ENCODE measurements at places on chromosomes 13 and 19.

- no peak for DNase-seq
These were observed 7.2 kb upstream of the RASL11A start for GRCh38 chr13:27263438-27263837.

GRCh38 chr13:23912469-23912868, 15.2 kb upstream of the C1QTNF9B start:
- DNase-seq: no peak

DNA sequence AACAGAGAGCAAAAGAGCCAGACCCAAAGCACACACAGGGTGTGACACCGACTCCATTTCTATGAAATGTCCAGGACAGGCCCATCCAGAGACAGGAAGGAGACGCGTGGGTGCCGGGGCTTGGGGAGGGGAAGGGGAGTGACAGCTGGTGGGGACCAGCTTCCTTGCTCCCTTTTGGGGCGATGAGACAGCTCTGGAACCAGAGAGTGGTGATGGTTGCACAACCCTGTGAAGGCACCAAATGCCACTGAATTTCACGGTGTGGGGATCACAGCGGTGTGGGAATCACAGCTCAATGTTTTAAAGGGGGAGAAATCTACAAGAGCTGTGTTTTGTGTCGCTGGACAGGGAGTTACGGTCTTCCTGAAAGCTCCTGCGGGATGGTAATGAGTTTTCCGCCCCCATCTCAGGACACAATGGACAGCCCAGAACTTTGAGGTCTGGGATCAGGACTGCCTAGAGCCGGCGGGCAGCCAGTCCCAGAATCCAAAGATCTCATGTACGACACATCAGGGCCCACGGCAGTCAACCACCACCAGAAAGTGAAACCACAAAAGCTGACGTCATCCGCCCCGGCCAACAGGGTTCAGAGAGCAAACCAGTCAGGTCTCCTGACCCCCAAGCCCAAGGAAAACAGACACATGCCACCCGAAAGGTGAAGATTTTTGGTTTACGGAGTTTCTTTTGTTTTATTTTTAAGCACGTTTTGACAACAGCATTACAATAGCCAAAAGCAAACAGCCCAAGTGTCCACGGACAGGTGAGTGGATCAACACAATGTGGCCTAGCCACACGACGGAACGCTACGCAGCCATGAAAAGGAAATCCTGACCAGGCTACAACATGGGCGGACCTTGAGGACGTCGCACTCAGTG, 7.3 kb downstream of the SGTA start:
- DNase-seq: no peak

DNA sequence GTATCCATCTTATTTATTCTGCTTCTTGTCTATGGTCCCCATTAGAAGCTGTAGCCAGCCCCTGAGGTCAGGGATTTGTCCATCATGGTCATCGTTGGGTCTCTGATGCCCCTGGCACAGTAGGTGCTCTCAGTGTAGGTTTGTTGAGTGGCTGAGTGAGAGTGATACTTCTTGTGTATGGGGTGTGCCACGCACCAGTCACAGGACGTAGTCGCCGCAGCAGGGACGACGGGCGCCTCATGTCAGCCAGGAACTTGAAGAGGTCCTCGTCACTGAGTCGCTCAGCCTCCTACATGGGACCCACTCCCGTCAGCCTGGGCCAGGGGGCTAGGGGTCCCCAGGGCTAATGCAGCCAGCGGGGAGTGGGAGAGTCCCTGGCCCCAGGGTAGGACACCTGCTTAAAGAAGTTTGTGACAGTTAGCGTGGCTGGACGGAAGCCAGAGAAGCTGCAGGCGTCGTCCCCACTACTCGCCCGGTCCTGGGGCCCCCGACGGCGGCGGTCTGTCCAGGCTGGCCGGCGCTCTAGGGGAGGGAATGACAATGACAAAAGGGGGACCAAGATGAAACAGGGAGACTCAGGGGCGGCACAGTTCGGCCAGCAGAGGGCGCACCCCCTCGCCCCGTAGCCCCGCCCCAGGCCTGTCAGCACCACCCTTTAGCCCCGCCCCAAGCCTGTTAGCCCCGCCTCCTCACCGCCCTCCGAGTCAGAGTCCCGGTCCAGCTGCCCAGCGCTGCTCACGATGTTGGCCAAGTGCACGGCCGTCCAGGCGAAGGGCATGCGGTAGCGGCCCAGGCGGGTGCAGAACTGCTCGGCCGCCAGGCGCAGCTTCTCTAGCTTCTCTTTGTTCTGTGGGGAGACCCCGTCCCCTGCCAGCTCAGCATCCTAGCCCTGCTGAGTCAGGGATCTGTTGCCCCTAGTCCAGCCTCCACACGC, 3.7 kb downstream of the ANGPTL8 start:
- peak; percentile 80 for DNase-seq

DNA sequence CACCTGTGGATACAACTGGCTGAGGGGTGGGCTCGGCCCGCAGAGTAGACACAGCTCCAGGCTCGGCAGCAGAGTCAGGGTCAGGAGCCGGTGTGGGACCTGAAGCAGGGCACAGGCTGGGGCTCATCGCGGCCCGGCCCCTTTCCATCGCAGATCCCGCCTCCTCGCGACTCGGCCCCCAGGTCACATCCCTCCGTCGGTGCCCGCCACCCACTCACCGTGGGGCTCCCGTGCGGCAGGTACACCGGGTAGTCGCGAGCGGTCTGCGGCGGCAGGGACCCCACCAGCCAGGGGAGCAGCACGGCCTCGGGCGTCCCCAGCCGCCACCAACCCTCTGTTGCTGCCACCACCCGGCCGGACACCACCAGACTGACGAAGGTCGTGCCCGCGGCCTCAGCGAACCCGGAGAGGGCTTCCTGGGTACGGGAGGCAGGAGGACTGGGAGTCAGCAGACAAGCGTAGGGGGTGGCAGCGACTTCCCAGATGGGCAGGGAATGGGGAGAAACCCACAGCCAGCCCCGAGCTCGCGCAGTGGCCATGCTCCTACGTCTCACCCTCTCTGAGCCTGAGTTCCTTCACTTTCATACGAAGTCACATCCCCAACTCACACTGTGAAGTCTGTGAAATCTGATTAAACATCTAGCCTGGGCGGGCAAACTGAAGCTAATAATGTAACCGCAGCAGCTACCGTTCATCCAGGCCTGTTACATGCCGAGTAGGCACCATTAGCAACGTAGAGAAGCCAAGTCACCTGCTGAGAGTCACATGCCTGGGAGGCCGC, 3.7 kb downstream of the FUZ start:
- peak; percentile 78 for DNase-seq

DNA sequence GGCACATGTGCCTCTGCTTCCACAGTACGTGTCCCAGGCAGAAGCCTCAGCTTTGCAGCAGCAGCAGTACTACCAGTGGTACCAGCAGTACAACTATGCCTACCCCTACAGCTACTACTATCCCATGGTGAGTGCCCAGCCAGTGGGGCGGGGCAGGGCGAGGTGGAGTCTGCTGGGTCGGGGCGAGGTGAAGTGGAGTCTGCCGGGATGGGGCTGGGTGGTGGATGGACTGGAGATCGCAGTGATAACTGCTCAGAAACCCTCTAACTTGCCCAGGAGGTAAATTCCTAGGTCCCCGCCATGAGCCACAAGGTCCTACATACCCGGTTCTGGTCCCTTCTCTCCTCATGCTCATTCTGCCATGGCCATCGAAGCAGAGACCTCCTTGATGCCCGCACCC, 3.6 kb downstream of the LENG8 start:
- DNase-seq: no peak

GRCh38 chr13:44437356-44438233, 64.0 kb downstream of the SERP2 start:
- DNase-seq: no peak

GRCh38 chr13:101946401-101946800, 455.4 kb downstream of the FGF14 start:
- no peak for DNase-seq

- DNase-seq: no peak
These were observed 1.1 kb downstream of the ADAMTS10 start for GRCh38 chr19:8609279-8610040.

DNA sequence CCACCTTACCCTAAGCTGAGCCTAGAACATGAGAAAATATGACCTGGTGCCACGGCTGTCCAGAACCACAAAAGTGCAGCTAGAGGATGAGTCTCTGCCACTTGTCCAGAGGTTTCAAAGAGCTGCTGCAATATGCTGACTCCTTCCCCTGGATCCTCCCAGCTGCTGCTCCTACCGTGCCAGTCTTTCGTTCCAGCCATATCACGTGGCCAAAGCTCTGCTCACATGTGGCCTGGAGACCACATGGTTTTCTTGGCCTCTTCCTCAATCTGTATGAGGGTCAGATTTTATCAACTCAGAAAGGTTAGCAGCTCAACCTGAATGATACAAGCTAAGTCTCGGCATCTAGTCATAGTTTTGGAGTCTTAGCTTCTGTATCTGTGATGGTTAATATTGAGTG, 3.2 kb upstream of the SACS start:
- DNase-seq: no peak

DNA sequence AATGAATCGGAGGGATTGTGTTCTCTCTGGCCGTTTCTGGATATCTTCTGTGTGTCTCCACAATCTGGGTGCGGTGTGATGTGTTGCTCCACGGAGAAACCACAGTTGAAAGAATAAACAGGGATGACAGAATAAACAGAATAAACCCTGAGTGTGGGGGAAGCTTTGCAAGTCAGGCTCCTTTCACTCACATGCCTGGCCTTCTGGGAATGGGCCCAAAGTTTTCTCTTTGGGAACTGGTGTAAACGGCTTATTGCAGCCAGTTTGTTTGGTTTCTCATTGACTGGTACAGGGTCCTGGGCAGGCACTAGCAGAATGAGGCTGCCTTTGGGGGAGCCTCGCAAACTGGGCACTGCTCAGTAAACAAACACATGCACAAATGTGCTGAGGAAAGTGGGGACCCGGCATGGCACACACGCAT, 324.7 kb downstream of the DLEU7 start:
- DNase-seq: no peak

DNA sequence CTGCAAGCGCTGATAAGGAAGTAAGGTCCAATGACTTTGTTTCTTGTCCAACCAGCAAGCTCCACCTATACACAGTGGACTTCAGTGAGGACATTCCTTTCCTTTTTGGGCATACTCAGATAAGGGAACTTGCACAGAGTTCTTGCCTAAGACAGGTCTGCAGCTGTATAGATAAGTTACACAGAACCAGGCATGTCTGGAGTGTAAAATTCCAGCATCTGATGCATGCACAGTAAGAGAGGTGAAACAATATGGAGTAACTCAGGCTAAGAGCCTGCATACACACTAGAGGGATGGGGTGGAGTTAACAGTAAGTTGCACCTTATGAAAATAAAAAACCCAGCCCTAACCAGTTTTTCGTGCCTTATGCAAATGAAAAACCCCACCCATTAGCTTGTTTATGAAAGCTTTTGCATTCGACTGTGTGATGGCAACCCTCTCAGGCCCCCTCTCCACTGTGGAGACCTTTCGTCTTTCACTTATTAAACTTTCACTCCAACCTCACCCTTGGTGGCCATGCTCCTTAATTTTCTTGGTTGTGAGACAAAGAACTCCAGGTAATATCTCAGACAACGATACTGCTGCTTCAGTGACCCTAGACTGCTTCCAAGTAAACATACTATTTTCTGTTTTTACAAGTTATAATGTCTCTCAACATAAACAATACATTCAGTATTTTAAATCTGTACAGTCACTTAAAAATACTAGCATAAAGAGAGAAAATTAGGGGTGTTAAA, 2859.0 kb upstream of the PCDH20 start:
- peak; percentile 42 for DNase-seq

DNA sequence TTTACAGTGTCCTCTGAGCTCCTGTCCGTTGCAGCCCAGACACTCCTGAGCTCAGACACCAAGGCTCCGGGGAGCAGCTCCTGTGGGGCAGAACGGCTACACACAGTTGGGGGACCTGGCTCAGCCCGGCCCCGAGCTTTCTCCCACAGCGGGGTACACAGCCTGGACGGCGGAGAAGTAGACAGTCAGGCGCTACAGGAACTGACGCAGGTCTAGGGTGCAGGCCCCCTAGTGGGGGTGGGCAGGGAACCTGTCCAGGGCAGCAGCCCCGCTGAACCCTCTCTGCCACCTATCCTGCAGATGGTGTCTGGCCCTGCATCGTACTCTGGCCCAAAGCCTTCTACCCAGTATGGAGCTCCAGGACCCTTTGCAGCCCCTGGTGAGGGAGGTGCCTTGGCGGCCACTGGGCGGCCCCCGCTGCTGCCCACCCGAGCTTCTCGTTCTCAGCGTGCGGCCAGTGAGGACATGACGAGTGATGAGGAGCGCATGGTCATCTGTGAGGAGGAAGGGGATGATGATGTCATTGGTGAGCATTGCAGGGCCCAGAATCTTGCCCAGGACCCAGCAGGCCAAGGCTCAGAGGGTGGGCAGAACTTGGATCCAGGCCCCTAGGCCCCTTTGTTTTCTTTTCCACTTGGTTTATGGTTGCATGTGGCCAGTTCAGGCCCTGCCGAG, 12.9 kb upstream of the PRR19 start:
- DNase-seq: no peak

- DNase-seq: peak; percentile 64
These were observed 9.2 kb downstream of the NOSIP start for GRCh38 chr19:49570997-49571676.

- no peak for DNase-seq
These were observed 41.0 kb downstream of the CELF5 start for GRCh38 chr19:3265432-3265831.

GRCh38 chr19:17741456-17741855, 9.8 kb upstream of the FCHO1 start:
- DNase-seq: no peak
